Left hindlimb (tissue), 1 donor: ENCODE measurements at places on chromosomes 3 and 15.

- DNase-seq = no peak
Measured at GRCh38 chr15:45114076-45114750, at the start of the genes DUOX2 and DUOXA2. Gene DUOX2, minus strand, starts transcription at chr15:45114172. Its CDS starts 761 bp downstream, at chr15:45113411. Gene DUOXA2, plus strand, starts transcription at chr15:45114326. Its CDS starts 280 bp downstream, at chr15:45114606.

DNA sequence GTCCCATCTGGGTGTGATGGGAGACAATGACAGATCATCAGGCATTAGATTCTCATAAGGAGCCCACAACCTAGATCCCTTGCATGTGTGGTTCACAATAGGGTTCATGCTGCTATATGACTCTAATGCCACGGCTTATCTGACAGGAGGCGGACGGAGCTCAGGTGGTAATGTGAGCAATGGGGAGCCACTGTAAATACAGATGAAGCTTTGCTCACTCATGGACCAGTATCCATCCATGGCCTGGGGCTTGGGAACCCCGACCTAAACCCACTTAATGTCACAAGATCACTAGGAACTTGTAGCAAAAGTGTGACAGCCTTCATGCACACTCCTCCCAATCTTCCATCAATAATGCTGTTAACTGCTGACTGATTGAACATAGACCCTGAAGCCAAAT lies 2.0 kb upstream of the FAM219B start:
- no peak for DNase-seq

DNA sequence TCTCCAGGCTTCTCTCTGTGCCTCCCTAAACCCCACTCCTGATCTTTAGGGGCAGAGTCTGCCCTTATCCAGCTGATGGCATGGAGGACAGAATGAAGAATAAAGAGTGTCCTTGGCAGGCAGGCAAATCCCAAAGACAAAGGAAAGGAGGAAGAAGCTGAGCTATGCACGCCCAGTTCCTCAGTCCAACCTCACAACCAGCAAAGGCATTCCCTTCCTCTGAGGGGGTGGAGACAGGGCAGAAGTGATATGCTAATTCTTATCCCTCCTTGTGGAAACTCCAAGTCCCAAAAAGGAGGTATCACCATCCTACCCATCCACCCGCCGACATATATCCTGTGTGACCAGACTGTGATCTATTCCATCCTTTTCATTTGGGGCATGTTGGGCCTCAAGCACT lies 10.5 kb upstream of the CCDC54 start:
- no peak for DNase-seq

DNA sequence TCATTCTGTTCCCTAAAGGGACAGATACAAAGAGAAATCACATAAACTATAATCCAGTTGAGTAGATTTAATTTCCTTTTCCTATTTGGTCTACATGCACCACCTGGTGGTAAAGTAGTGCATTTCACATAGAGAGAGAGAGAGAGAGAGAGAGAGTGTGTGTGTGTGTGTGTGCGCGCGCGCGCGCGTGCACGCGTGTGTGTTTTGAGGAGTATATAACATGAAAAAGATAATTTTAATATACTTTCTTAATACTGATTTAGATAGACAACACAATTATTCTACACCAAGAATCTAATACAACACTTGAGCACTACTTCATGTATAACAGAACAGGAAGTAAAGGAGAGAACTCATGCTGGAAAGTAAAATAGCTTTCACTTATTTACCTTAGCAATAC lies 1.1 kb upstream of the FGF7 start:
- peak; percentile 45 for DNase-seq

- DNase-seq = no peak
Measured at GRCh38 chr15:29309139-29309538, 39.5 kb upstream of the NSMCE3 start.
